ENCODE measurements at places on chromosomes 7 and 10.
A peak's percentile ranks its signal among the peaks of the same experiment; 100 is the strongest.

GRCh38 chr7:3606436-3606835 lies 305.4 kb downstream of the SDK1 start:
- no peak for DNase-seq

- DNase-seq = peak; percentile 70
Observed at GRCh38 chr10:27344568-27345454, 104.2 kb upstream of the ACBD5 start.

DNA sequence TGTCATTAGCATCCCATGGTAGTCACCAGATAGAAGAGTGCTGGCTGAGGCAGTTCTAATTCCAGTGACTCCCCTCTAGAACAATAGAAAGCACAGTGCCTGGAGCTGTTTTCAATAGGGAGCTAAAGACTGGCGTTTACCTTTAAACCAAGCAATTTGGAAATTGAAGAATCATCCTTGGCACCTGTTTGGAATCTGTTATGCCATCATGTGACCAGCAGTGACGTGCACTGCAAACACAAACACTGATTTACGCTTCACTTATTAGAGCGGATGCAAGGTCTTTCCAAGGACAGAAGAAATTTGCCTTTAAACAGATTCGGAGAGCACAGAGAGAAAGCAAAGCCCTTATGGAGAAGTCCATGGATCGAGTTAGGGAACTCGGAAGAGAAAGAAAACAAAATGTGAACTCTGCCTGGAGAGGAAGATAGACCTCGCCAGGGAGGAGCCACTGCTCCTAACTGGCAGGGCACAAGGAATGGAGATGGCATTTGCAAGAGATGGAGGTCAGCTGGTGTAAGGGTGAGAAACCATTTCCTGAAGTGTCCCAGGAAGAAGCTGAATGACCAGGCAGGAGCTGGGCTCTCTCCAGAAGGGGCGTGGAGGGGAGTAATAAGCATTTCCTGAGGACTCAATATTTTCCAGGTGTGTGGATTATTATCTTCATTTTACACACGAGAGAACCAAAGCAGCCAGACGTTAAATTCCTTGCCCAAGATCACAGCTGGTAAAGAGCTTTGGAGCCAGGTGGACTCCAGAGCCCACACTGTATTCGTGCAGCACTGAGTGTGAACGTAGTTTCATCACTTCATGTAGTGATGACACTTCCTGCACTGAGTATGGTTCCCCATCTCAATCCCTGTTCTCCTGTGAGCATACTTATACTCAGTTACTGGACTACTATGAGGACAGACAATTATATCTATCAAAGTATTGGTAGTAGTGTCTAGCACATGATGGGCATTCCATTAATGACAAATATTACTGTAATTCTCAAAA lies 97.7 kb downstream of the CUBN start:
- no peak for DNase-seq

DNA sequence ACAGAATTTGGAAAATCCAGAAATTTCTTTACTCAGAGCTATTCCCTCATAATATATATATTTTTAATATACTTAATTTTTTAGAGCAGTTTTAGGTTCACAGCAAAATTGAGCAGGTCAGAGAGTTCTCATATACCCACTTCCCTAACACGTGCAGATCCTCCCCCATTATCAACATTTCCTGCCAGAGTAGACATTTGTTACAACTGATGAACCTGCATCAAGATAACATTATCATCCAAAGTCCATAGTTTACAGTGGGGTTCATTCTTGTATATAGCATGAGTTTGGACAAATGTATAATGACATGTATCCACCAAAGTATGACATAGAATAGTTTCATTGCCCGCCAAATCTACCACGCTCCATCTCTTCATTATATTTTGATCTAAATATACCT lies 170.0 kb downstream of the PTEN start:
- no peak for DNase-seq

DNA sequence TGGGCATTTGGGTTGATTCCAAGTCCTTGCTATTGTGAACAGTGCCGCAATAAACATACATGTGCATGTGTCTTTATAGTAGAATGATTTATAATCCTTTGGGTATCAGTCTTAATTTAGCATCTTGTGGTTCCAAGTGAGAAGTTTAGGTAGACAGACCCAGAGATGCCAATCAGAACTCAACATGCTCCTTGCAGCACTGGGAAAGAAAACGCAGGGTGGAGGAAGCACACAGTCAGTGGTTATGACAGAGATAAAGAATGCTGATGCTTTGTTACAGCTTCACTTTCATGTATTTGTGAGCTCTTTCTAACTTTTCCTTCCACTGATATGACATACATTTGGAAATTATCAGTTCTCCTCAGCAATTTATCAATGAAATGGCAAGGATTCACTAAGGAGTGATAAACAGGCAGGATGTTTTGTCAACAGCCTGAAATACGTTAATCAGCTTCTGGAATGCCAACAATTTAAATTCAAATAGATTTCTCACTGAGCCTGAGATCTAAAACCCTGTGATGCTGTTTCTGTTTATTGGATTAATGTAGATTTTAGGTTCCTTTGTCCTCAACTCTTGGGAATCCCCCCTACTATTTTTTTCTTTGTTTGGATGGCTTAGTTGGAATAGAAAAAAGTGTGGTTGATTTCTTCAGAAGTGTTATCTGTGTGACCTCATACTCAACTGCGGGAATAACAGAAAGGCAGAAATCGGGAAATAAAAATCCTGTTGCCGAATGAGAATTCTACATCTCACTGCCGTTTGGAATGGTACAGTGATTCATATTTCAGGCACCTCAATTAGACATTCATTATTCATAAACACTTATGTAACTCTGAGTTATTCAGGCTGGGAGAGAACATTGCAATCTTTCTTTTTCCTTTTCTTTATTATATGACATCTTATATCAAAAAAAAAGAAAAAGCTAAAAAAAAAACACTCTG lies 675.0 kb downstream of the CNTNAP2 start:
- no peak for DNase-seq

- DNase-seq = peak; percentile 55
Observed at GRCh38 chr7:69603937-69604494, 5.7 kb downstream of the AUTS2 start.

DNA sequence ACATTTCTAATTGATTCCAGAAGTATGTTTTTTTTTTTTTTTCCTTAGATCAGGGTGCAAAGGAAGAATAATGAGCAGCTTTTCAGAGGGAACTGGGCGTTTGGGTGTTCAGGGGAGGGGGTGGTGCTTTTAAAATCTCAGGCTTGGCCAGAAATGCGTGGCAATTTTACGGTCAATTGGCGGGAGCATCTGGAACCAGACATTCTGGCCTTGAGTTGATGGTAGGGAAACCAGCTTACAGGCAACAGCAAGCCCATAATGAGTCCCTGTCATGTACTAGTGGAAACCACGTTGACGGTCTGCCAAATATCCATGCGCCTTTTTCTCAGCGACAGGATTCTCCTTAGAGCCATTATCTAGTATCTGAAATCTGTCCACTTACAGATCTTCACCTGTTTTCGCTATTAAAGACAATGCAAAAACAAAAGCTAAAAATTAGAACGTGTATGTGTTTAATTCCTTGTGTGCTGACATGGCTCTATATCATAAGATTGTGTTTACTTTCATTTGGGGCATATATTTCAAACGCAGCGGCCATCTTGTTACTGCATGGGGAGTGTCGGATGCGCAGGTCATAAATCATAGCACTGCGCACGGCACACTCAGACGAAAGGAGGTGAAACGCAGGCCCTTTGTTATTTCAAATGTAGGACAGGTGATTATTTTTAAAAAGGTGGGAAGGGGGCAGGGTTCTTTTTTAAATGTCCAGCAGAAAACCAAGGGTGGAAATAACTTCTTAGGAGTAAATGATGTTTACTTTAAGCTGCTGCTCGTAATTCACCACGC lies 209.2 kb downstream of the AGMO start:
- DNase-seq = no peak

DNA sequence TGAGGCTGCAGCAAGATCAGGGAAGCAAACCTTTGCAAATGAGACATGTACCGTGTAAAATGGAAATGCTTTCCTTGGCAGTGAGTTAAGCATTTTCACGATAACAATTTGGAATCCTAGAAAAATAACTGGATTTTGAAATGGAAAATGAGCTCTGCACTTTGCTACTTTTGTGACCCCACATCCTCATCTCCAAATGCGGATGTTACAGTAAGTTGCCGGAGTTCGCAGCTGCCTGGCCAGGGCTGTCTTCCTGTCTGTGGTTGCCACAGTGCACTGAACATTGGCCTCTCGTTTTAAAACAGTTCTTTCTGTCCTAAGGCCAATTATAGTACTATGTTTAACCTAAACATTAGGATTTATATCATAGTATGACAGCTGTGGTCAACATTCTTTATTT lies 136.2 kb upstream of the FZD8 start:
- no peak for DNase-seq

DNA sequence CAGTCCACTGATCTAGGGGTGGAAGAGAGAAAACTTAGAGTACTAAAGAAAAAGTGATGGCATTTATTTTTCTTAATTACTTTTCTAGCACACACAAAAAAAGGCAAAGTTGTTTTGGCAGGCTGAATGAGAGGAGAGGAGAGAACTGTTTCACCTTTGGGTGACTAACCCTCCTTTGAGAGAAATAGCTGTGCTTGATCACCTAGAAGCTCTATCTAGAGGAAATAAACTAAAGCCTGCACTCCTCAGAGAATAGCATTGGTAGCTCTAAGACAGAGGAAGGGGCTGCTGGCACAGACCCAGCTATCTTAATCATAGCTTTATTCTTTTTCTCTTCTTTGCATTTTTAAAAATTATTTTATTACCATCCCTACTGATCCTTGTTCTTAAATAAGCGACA lies 6.3 kb downstream of the TMEM243 start:
- no peak for DNase-seq

GRCh38 chr10:77060913-77061312 lies 576.7 kb downstream of the KCNMA1 start:
- no peak for DNase-seq

GRCh38 chr10:28541717-28542365 lies 8.9 kb downstream of the WAC start:
- no peak for DNase-seq

GRCh38 chr7:73978661-73979563 lies 49.1 kb upstream of the ELN start:
- DNase-seq = peak; percentile 52

GRCh38 chr10:125838802-125839575 lies 15.6 kb downstream of the BCCIP start:
- DNase-seq = no peak

GRCh38 chr10:15802375-15802949 lies 57.8 kb downstream of the MINDY3 start:
- DNase-seq = peak; percentile 15

GRCh38 chr10:102400076-102400475 lies 4.6 kb downstream of the NFKB2 start:
- no peak for DNase-seq

- DNase-seq = no peak
Observed at GRCh38 chr7:132590162-132590561, 13.9 kb upstream of the PLXNA4 start.

DNA sequence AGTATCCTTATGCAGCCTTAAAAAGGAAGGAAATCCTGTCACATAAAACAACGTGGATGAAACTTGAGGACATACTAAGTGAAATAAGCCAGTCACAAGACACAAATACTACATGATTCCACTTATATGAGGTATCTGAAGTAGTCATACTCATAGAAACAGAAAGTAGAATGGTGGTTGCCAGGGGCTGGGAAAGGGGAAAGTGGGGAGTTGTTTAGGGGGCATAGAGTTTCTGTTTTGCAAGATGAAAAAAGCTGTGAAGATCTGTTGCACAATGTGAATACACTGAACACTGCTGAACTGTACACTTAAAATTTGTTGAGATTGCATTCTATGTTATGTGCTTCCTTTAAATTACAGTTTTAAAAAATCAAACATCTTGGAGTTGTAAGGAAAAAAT lies 2.9 kb downstream of the NUP205 start:
- DNase-seq = peak; percentile 5

DNA sequence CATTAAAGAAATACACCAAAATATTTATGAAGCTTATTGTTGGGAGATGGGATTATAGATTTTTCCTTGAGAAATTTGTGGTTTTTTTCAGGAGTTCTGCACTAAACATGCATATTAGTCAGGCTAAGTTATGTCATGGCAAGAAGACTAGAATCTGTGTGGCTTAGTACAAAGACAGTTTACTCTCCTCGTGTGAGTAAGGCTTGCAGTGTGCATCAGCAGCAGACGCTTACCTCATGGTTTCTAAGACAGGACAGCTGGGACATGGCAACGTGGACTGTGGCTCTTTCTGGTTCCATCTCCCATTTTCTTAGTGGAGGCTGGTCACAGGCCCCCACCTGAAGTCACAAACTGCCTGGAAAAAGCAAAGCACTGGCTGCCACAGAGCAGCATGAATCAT lies 429.6 kb upstream of the VSTM2A start:
- DNase-seq = no peak

DNA sequence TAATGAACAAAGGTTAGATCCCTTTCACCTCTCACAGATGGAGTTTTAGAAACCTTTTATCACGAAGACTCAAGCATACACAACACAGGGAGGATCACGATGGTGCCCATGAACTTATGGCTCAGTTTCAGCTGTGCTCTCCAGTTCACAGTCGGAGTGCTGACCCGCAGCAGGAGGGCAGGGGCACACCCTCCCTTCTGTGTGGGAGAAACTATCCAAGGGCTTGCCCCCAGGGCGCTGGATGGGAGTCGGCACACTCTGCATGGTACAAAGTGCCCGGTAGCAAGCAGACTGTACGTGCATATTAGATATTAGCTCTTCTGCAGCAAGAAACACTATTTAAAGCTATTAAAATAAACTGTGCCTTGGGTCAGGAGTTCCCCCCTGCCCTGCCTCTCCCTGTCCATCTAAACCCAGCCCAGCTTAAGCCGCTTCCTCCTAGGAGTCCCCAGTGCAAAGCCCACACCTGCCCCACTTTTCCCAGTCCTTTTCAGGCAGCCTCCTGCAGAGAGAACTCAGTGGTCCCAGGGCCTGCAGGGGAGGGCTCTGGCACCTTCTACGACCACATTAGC lies 76.5 kb downstream of the CHST15 start:
- no peak for DNase-seq

- no peak for DNase-seq
Observed at GRCh38 chr7:28408105-28408959, 4.0 kb upstream of the CREB5 start.

GRCh38 chr7:51318001-51318400 lies 1.4 kb upstream of the COBL start:
- no peak for DNase-seq

DNA sequence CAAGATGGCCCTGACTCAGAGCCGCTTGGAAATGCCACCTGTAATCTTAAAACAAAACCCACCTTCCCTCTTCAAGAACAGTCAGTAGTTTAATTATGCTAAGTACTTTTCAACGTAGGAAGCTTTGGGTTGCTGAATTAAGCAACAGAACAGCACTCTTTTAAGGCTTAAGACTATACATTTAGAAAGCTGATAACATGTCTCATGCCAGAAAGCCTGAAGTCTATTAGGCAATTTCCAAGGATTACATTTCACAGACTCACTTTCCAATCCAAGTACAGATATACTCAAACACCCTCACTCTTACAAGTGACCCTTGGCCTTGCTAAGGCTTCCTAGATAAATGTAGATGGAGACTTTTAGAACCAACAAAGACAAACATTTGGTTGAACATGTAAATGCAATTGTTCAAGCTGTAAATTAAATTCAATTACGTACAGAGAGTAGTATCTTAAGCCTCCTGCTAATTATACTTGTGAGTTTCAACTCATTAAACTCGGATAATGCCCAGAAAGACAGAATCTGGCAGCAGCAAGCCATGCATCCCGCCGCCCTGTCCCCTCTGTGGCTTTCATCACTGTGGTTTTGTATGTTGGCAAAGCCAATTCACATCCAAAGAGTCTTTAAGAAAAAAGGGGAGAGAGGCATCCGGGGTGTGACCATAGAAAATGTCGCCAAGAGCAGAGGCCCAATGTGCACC lies 283.1 kb upstream of the NRP1 start:
- DNase-seq = no peak

- DNase-seq = no peak
Observed at GRCh38 chr7:140182917-140183316, 6.1 kb upstream of the KDM7A start.

GRCh38 chr10:86287110-86287793 lies 79.3 kb downstream of the GRID1 start:
- DNase-seq = no peak
